ENCODE measurements at places on chromosomes 7 and 10.

DNA sequence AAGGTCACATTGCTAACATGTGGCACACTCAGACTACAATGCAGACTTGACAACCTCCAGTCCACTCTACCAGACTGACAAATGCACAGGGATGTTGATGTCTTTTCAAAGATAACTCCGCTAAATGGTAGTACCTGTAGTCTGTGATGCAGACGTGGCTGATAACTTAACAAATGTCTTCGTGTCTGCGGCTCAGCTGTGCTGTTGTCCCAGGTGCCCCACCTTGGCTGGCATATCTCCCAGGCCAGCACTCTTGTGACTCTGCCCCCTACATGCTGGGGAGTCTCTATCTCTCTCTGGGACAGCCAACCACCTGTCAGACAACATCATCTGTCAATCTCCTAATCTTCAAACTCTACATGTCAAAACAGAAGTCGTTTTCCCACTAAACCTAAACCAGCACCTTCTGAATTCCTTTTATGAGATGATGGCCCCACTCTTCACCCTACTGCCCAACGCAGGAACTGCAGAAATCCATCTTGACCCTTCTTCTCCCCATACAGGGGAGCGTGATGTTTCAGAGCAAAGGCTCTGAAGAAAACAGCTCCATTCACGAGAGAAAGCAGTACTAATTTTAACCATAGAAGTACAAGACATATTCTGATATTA is 156.4 kb downstream of the USP6NL start:
- DNase-seq, result no peak

- no peak for DNase-seq
These were observed 43.4 kb downstream of the SHTN1 start for GRCh38 chr10:116961406-116962251.

- no peak for DNase-seq
These were observed 149.8 kb upstream of the HDAC9 start for GRCh38 chr7:18345641-18346234.

DNA sequence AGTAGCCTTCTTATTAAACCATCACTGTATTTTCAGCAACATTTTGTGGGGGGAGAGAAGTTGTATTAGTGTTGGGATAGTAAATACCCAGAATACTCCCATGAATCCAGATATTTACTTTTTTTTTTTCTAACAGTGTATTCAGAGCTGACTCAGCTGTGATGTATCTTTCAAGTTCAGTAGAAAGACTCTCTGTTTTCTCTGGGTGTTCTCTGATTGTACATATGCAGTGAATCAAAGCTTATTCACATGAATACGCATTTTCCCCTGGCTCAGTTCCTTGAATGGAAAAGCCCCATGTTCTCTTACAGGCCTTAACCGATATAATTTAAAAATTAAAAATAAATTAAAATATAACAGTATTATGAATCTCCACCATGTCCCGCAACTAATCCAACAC is 1.3 kb downstream of the TFPI2 start:
- no peak for DNase-seq

GRCh38 chr10:12960941-12961340 is 40.6 kb downstream of the CCDC3 start:
- no peak for DNase-seq
